Right renal pelvis (tissue), 4 donors: ENCODE measurements at places on chromosomes 6 and 20. TPM values are rescaled to one million over a fixed set of nuclear protein-coding genes. Genes with fewer than 3 reads are reported as not detected.

The COL21A1 gene
- polyA plus RNA-seq: 110 TPM

DNA sequence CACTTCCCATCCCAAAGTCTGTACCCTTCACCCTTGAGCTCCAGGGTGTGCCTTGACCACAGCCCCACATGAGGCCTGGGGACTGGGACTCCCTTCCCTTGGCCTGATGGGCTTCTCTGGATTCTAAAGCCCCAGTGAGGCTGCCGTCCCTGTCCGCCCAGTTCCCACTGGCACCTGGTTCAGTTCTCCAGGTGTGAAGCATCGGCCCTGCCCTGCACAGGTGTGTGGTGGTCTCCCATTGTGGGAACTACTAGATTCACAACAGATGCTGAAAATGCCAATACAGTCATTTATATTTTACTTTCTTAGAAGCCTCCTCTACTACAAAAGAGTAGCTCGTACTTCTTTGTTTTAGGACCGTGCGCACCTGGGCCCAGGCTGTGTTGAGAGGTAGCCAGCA lies 72.8 kb downstream of the TTLL2 start:
- no peak for DNase-seq

DNA sequence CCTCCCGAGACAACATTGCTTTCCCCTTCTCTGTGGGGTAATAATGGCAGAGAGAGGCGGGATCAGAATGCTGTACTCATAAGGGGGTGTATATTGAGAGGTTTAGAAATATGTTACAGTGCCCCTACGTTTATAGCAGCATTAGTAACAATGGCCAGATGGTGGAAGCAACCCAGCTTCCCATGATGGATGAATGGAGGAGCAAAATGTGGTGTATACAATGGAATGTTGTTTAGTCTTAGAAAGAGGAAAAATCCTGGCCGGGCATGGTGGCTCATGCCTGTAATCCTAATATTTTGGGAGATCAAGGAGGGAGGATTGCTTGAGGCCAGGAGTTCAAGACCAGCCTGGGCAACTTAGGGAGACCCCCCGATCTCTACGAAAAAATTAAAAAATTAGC lies 12.9 kb downstream of the BANF2 start:
- no peak for DNase-seq

DNA sequence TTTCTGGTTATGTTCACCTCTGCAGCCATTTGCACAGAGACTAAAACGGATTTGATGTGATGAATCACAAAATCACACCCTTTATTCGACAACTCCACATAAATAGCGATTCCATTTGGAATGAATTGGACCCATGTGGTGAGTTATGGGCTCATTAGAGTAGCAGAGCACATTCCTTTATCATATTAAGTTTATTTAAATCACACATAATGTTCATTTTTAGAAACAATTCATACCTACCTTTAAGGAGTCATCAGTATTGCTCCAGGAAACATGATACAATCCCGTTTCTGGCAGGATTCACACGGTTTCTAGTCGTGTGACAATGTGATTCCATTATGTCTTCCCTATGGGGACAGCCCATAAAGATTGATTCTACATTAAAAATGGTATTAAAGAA lies 303.5 kb downstream of the CDH4 start:
- DNase-seq: no peak

The ECT2L gene
- 0.31 TPM for polyA plus RNA-seq

- DNase-seq: no peak
Measured at GRCh38 chr6:150291968-150292710, 76.7 kb upstream of the IYD start.

The ULBP2 gene
- polyA plus RNA-seq: 0.65 TPM
